Stimulated activated CD8-positive, alpha-beta memory T cell treated with anti-CD3 and anti-CD28 coated beads, Interleukin-15, amount 100 ng/mL, for 48 hours (primary cell): ENCODE measurements at places on chromosomes 2 and 18.

- no peak for DNase-seq
These were observed 15.0 kb downstream of the MLPH start for GRCh38 chr2:237501892-237502513.

GRCh38 chr18:11553098-11553940, 56.1 kb upstream of the SLC35G4 start:
- no peak for DNase-seq

DNA sequence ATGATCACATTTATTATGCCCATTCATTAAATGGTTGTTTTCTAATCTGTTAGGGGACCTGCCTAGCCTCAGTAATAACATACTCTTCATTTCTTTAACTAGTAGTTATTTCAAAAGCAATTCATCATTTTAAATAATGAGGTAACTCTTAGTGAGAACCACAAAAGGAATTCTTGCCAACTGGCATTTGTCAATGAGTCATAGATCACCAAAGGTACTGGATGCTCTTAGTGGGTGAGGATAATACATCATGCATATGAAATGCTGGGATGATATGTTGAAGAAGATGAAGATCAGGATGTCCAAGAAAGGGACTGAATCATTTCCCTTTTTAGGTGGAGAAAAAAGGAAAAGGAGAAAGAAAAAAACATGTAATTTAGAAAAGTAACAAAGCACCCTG, 826.2 kb upstream of the DDX18 start:
- DNase-seq: no peak

- DNase-seq: no peak
These were observed 179.5 kb upstream of the ID2 start for GRCh38 chr2:8502316-8502715.

DNA sequence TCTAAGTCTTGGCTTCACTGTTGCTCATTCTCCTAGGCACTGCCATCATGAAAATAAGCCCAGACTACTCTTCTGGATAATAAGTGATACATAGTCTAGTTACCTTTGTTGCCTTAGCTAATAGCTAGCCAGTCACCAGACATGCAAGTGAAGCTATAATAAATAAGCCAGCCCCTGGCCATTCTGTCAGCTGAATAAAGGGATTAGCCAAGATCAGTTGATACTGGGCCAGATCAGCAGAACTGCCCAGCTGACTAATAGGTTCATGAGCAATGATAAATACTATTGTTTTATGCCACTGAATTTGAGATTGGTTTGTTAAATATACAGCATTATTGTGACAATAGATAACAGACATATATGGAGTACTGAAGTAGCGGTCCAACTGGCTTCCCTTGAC, 8.0 kb upstream of the C2orf69 start:
- DNase-seq: no peak

- DNase-seq: no peak
These were observed 126.1 kb upstream of the FAM117B start for GRCh38 chr2:202508686-202509085.

- no peak for DNase-seq
These were observed 21.2 kb upstream of the DARS1 start for GRCh38 chr2:136006658-136007057.
